Left renal cortex interstitium (tissue), 4 donors: ENCODE measurements at places on chromosomes 4 and X.

DNA sequence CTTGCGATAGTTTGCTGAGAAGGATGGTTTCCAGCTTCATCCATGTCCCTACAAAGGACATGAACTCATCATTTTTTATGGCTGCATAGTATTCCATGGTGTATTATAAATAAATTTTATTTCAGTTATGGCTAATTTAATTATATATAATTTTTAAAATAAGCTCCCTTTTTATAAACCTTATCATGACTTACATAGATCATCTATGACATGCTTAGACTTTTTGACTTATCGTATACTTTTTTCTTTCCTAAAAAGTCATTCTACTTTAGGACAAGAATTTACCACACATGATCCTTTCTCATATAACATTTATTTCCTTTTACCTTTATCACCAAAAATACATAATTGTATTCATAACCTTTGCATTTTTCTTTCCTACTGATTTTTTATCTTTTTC is 376.5 kb downstream of the CCSER1 start:
- DNase-seq = no peak

DNA sequence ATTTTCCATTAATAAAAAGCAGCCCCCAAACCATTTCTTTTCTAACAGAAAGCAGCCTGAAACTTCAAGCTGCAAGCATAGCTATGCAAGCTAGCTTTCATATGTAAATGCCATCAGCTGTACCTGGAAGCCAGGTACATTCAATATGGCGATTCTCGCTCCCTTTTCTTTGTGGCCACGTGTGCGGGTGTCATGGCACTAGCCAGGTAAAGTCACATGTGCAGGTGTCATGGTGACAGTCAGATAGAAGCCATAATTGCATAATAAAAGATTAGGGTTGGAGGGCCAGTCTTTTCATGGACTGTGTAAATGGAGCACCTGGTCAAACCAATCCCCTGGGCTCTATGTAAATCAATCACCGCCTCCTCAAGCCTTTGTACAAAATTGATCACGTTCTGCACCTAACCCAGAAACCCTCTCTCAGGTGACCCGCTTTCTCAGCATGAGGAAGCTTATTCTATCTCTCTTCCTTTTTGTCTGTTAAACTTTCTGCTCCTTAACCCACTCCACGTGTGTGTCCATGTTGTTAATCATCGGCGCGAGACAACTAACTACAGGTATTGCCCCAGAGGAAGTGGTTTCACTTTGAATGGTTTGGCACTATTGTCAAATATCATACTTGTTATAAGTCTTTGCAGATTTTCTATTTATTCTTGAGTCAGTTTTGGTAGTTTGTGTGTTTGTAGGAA is 18.0 kb upstream of the RHOXF2 start:
- DNase-seq = no peak

- DNase-seq = no peak
Measured at GRCh38 chr4:150769248-150769647, 187.3 kb downstream of the MAB21L2 start.

- no peak for DNase-seq
Measured at GRCh38 chr4:175874306-175874705, 62.2 kb upstream of the GPM6A start.

DNA sequence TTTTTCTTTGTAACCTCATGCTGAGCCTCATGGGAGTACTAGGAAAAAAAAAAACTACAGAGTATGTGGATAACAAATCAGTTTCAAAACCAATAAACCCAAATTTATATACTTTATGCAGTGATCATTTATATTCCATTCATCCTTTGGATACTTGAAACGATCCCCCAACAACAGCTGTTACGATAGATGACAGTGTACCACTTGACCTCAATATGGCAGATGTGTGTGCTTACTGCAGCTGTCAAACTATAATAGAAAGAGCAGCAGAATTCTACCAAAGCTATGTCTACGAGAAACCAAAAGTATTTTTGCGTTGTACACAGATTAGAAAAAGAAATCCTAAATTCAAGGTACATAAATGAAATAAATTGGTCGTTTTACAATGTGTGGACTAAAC is 337.8 kb downstream of the PDGFC start:
- no peak for DNase-seq

DNA sequence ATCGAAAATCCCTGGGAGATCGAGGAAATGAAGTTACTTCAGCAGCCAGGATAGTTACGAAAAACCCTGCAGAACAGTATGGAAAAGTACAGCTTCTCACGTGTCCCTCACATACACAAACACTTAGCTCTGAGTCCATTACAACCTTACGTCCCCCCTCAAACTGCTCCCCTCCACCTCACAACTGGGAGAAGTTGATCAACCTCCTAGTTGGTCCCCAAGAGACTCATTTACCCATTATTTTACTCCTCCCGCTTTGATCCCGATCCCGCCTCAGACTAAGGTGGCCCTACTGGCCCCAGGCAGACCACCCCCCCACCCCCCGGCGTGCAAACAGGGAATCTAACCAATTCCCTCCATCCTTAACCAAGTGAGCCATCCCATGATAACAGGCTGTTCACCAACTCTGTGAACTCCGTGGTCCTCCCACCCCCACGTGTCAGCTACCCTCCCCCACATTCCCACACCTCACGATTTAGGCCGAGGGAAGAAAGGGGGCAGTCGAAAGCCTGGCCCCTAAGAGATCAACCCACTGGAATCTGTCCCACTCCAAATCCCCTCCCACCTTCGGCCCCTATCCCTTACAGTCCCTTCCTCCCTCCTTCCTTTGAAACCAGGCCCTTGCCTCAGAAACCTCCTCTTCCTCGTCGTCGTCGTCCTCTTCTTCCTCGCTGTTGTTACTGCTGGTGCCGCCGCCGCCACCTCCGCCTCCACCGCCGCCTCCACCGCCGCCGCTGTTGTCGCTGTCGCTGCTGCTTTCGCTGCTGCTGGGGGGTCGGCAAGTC is 755 bp downstream of the ANKRD17 start:
- DNase-seq = peak; percentile 55

GRCh38 chr4:156970501-156971164 is 966 bp downstream of the PDGFC start:
- peak; percentile 56 for DNase-seq

GRCh38 chr4:84146300-84146959 is 352.7 kb downstream of the NKX6-1 start:
- DNase-seq = no peak

DNA sequence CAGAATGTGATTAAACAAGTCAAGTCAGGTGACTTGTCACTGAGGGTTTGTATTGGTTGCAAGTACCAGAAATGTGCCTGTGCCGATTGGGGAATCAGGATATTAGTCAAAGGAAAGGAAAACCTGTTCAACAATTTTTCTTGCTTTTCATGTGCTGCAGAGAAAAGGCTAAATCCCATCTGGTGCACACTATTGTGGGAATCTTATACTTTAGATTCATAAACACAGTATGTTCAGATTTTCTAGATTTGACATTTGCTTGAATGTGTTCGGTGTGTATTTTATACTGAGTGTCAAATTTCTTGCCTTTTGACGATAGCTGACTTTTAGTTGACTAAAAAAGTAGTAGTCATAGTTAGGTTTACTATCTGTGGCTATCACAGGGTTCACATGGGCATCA is 37.6 kb downstream of the GAB1 start:
- DNase-seq = no peak

DNA sequence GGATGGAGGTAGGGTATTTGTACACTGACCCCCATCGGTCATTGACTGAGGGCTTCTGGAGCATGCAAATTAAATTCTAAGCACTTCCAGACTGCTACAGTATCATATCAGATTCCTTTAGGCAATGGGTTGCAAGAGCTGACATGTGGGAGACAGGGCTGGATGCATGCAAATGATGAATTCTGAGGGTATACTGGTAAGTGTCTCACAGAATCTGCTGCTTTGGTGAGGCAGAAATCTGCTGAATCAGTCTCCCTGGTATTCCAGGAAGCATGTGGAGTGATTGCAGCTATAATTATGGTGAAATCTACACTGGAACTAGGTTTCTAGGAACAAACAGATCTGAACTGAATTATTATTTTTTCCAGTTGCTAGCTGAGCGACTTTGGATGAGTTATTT is 684.9 kb upstream of the MAGEB2 start:
- DNase-seq = no peak

DNA sequence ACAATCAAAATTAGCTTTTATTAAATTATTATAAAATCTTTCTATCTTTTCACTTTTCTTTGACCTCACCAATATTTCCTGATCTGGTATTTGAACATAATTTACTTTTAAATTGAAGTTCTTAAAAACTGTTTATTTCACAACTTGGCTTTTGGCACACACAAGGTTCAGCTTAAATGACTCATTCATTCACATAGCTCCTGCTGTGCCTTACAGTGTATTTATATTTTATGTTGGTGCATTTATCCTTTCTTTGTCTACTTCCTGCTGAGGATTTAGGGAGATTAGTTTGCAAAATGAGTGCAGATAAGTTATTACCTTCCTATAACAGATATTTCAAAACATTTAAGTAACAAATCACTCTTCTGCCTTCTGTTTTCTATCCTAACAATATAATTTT is 430.6 kb downstream of the DTHD1 start:
- no peak for DNase-seq

DNA sequence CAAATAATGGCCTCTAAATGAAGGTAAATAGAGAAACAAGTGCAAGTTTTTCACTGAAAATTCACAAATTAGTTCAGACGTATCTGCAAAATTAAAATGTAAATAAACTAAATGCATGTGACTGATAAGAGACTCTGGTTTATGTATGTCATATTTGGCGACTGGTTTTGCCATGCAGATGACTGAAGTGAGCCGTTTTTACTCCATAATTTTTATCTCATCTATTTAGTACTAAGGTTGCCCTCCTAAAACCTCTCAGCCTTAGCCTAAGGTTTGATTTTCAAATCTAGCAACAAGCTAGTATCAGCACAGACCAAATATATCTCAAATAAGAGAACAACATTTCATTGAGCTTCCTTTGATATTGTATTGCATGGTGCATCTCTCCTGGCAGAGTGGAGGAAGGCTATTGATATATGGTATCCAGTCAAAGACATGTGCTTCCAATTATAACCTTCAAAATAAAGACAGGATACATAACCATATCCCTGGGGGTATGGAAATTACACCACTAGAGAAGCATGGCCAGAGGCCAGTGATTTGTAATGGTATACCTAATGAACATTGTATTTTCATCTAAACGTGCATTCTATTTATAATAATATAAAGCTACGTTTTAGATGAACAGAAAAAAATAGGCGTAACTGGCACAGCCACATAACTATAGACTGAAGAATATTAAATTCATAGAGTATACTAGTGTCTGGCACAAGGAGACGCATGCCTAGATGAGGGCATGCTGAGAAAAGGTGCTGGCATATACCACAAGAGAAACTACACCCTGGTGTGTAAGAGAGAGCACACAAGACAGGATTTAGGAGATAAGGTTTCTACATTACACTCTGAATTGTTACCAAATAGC is 392.6 kb upstream of the INTU start:
- DNase-seq = no peak

DNA sequence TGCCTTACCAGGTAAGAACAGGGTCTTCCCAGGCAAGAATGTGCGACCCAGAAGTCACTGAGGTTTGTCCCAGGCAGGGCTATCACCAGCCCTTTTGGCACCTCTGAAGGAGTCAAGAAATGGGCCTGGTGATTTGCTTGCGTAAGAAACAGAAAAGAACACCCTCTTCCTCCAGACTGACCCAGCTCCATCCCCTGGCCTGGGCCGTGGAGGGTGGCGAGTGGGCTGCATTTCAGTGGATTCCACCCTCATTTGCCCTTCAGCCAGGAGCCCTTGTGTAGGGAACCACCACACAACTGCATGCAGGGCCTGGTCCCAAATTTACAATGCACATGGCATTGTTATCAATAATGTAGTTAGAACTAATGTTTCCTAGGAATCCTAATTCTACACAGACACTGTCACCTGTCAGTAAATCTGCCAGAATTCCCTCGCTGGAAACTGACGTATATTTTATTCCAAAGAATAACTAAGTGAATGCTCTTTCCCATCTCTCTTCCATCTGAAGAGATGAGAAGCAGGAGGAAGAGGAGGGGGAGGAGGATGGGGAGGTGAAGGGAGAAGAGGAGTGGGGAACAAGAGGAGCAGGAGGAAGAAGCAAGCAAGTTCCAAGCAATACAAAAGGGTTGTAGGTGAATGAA is 46.6 kb downstream of the TSPAN5 start:
- DNase-seq = no peak

- no peak for DNase-seq
Measured at GRCh38 chrX:77422891-77423648, 24.1 kb upstream of the FGF16 start.

DNA sequence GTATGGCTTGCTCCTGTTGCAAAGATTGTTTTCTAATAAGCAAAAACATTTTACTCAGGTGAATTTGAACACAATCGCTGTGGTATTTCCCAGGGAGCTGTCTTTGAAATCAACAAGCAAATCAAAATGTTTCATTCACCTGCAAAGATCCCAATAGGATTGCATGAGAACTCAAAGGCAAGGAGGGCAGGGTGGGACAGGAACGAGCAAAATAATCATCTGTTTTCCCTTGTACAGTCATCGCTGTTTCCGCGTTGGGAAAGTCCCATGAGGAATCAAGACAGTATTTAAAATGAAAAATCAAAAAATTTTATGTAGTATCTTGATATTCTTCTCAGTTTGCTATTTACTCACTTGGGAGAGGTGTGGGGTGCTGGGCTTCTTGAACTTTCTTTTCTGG is 198.8 kb downstream of the STIM2 start:
- DNase-seq = no peak

GRCh38 chrX:136762820-136763452 is 17.8 kb downstream of the ARHGEF6 start:
- DNase-seq = no peak

GRCh38 chr4:163091685-163092034 is 75.0 kb downstream of the NAF1 start:
- DNase-seq = no peak

GRCh38 chr4:83334425-83335241 is at the start of gene HPSE:
Gene HPSE (minus strand): TSS chr4:83334848. CDS start chr4:83334782, 66 bp downstream.
- peak; percentile 49 for DNase-seq

- DNase-seq = no peak
Measured at GRCh38 chr4:10977534-10977933, 293.0 kb upstream of the CLNK start.

- no peak for DNase-seq
Measured at GRCh38 chr4:174650711-174651355, 128.5 kb upstream of the HPGD start.

DNA sequence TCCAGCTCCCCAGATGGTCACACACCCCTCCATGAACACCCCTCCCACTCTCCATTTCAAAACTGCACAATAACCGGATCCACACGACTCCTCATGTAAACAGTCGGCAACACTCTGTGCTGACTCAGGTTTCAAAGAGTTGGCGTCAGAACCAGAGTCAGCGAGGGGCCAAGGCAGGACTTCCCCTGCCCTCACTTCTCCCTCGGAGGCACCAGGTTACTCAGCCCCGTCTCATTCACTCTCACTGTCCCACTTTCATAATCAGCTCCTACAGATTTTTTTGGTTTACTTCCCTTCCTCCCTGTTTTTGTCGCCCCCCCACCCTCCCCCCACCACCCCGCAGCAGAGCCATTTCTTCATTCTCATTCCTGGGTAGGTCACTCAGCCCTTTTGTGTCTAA is 2.7 kb upstream of the TIMP1 start:
- no peak for DNase-seq

DNA sequence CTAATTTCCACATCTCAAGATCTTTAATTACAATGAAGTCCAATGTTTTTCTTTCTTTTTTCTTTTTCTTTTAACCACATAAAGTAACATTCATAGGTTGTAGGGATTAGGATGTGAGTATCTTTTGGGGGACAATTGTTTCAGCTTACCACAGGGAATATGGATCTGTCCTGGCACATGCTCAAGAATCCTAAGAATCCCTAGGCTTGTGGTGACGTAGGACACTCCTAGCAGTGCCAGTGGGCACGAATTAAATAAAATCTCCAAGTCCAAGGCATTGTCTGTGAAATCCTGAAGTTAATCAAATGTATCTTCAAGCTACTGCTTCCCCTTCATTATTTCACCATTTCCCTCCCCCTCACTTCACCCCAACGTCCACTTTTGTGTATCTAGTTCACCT is 2.6 kb upstream of the LAS1L start:
- no peak for DNase-seq
